Progenitor cell of endocrine pancreas (in vitro differentiated cells): ENCODE measurements at places on chromosomes 16 and 17.

- no peak for DNase-seq
Measured at GRCh38 chr16:15950161-15950854, 892 bp downstream of the ABCC1 start.

DNA sequence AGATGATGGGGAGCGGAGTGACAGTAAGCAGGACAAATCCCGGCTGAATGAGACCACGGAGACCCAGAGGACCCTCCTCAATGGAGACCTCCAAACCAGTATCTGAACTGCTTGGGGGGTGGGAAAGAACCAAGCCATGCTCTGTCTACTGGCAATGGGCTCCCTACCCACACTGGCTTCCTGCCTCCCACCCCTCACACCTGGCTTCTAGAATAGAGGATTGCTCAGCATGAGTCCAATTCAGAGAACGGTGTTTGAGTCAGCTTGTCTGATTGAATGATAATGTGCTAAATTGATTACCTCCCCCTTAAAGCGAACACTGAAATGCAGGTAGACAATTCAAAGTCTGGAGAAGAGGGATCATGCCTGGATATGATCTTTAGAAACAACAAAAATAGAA is 5.5 kb downstream of the SSTR2 start:
- no peak for DNase-seq

- DNase-seq, result no peak
Measured at GRCh38 chr17:55743103-55743679, 7.7 kb upstream of the PCTP start.

DNA sequence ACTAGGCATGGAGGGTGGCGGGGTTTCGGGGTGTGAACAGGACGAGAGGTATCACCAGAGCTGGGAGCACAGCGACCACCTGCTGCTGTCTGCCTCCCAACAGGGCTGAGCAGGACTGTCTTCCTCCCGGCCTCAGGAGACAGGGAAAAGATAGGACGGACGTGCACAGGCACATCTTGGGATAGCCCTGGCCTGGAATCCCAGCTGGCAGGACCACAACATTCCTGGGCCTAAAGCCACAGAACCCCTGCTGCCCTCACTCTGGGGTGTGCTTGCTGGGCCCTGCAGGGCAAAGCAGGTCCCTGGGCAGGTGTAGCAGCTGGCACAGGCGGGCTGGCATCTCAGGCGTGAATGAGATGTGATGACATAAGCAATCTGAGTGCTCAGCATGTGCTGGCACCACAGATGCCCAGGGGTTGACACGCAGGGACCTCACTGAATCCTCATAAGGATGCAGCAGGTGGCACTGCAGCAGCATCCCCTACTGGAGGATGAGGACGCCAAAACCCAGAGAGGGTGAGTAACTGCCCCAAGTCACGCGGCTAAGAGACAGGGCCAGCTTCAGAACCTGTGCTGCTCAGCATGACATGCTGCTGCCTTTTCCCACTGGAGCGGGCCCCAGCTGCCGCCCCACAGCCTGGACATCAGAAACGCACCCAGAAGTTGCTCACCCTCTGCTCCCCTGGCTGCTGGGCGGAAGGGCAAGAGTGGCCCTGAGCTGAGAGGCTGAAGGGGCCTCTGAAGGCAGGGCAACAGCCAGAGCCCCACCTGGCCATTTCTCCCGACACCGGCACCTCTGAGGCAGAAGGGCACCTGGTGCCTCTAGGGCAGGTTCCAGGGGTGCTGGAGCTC is 7.1 kb downstream of the CORO7 start:
- DNase-seq, result no peak

GRCh38 chr16:69193855-69194254 is 6.9 kb downstream of the SNTB2 start:
- no peak for DNase-seq

GRCh38 chr16:49498264-49498663 is 124.7 kb downstream of the C16orf78 start:
- no peak for DNase-seq

- no peak for DNase-seq
Measured at GRCh38 chr17:1156864-1157263, 22.9 kb downstream of the ABR start.

DNA sequence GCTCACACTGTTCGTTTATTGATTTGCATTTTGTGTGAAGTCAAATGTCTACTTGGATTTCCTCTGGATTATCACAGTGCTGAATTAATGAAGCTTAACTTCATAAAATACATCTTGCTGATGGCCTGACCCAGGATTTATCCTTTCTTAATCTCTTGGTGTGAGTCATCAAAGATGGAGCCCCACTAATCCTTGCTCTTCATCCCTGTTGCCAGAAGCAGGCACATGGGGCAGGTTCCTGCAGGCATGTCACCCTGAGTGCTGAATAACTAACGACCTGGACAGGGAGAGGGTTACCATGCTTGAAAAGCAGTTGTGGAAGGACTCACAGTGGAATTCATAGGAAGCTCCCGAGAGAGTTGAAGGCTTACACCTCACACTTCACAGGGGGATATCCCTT is 56.0 kb upstream of the FA2H start:
- no peak for DNase-seq

DNA sequence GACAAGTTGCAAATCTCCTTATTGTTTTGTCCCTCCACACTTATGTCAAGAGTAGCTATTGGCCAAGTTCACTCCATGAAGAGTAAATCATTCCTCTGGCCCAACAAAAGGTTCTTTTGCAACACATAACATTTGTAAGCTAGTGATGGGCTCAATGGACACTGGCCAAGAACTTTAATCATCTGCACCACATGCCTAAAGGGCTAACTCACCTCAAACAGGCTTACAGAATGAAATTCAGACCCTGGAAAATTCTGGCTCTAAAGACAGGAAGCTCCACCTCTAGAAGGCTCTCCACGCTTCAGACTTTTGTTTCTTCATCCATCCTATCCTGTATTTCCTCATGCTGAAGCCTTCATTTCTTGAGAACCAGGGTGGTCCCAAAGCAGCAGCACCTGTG is 10.9 kb upstream of the ANKFN1 start:
- no peak for DNase-seq

DNA sequence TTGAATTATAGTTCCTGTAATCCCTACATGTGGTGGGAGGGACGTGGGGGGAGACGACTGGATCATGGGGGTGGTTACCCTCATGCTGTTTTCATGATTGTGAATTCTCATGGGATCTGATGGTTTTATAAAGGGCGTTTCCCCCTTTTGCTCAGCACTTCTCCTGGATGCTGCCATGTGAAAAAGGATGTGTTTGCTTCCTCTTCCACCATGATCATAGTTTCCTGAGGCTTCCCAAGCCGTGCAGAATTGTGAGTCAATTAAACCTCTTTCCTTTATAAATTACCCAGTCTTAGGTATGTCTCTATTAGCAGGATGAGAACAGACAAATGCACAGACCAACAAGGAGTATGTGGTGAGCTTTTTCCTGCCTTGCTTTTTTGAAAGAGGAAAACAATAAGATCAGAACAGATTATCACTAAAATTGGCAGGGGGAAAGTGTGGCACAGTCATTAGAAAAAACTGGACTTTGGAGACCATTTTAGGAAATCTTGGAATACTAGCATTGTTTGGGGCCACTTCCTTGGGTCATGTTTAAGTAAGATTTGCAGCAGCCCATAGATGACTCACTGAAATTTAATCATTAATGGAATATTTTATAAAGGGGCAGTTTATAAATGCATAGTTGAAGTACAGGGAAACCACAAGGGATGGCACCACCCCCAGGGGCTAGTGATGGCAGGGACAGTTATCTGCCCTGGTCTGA is 352.8 kb downstream of the CDH13 start:
- DNase-seq, result no peak

DNA sequence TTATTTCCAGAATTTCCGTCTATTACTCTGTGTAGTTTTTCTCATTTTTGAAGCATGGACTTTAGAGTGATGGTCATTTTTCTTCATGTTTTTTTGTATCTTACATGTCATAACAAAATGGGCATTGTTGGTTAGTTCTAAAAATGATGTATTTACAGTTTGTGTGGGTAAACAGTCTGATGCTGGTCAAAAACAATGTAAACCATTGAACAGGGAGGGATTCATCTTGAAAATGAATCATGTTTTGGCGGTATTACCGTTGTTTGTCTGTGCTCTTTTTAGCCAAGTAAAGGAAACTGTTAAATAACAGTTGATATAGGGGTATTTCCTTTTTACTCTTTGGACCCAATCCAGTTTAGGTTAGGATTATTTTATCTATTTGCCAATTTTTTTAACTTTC is 315.8 kb downstream of the BCAS3 start:
- no peak for DNase-seq

DNA sequence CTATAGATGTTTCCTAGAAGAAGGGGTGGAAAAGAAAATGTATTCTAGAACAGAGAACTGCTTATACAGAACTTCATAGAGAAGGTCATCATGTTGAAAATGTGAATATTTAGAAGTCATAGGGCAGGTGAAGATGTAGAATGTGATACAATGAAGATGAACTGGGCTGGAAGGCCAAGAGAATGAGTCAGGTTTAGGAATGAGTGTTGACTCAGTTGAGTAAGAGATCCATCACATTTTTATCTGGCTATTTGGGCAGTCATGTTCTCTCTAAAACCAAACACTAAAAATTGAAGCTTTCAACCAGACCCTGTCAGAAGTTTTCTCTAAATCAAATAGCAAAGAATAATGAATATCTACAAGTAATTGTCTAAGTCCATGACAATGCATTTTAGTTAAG is 660.5 kb downstream of the KCNJ2 start:
- no peak for DNase-seq

GRCh38 chr17:58492238-58493121 is 4.3 kb upstream of the HSF5 start:
- no peak for DNase-seq

DNA sequence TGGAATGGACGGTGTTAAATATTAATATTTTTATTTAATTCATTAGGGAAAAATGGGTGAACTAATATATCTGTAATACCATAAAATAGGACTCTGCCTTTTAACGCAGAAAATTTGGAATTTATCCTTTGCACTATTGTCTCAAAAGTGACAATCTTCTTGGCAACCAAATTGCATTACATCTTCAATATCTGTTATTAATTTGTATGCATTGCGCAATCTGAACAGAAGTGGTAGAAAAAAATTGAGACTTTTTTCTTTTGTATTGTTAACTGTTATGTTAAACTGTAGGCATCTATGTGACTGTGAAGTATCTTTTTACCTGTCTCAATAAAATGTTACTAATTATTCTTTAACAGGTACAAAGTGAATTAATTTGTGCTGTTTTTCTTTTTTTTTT is 55.6 kb downstream of the PPM1E start:
- DNase-seq, result no peak

- no peak for DNase-seq
Measured at GRCh38 chr17:8913091-8913490, 45.6 kb upstream of the PIK3R6 start.

- no peak for DNase-seq
Measured at GRCh38 chr16:24855678-24856077, 9.9 kb downstream of the SLC5A11 start.

GRCh38 chr17:7262935-7263800 is 890 bp upstream of the CLDN7 start:
- peak; percentile 54 for DNase-seq

GRCh38 chr17:59815965-59816364 is 76.8 kb downstream of the TUBD1 start:
- no peak for DNase-seq

- DNase-seq, result no peak
Measured at GRCh38 chr16:15487336-15488284, 53.2 kb downstream of the BMERB1 start.

GRCh38 chr17:7839876-7840261 is 5.9 kb downstream of the KDM6B start:
- no peak for DNase-seq

GRCh38 chr17:37797206-37797605 is 52.3 kb upstream of the HNF1B start:
- no peak for DNase-seq

GRCh38 chr17:73096866-73097265 is 4.4 kb upstream of the SLC39A11 start:
- DNase-seq, result no peak

DNA sequence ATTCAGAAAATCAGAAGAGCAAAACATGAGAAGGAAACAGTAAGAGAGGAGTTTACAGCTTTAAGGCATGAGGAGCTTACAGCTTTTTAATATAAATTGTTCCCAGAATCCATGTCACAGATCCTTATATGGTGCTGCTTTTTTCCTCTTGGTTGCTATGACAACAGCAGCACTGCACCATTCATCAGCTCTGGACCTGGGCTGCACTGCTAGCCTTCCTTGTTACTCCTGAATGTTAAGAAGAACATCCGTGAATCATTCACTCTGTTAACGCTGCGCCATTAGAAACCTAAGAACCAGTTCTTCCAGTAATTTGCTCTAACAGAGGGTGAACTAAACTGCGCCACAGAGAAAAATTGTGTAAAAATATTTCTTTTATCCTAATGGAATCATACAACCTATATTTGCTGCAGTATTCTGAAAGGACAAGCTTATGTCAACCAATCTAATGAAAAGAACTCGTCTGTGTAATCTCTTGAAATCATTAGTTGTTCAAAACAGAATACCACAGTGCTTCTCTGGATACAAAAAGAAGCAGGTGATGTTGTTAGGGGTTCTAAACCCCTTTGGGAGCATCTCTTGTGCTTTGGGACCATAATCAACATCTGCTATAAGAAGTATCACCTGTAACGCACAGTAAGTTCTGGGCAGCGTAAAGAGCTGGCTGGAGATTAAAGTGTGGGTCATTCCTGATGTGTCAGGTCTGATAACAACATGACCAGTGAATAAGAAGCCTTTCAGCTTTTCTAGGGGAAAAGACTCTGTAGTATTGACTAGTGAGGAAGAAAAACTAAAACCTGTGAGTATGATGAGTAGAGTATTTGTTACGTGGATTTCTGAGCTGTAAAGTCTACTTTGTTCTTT is 151.2 kb downstream of the TANC2 start:
- no peak for DNase-seq

DNA sequence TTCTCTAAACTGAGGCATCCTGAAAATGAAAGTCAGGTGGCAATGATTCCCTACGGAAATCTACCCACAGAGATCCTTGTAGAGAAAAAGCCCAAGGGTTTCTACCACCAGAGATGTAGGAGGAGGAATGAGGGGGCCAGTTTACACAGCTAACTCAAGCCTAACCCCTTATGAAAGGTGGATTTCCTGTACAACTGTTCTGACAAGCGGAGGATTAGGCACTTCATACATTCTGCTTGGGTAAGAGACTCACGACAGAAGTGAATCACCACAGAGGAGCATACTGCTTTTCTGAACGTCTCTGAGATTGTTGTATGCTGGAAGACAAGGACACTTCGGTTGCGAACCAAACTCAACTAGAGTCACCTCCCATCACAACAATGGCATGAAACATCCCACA is 72.7 kb downstream of the SMG6 start:
- DNase-seq, result no peak
